ENCODE measurements at places on chromosomes 7 and 10.

DNA sequence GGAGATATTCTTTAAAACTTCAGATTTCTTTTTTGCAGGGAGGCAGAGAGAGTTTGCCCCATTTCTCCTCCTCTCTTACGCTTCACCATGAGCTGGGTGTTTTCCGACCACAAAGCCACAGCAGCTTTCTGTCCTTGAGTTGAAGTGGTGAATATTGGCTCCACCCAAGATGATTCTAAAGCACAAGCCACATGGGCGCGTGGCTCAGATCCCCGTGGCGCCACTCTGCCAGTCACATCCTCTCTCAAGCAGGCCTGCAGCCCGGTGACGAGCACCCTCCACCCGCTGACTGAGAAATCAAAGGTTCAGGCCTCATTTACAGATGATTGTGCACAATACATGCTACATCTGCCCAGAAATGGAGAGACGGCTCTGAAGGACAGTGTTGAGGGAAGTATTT lies 27.6 kb upstream of the RNF32 start:
- DNase-seq = peak; percentile 74

- no peak for DNase-seq
Observed at GRCh38 chr7:112567388-112567787, 86.6 kb downstream of the LSMEM1 start.

DNA sequence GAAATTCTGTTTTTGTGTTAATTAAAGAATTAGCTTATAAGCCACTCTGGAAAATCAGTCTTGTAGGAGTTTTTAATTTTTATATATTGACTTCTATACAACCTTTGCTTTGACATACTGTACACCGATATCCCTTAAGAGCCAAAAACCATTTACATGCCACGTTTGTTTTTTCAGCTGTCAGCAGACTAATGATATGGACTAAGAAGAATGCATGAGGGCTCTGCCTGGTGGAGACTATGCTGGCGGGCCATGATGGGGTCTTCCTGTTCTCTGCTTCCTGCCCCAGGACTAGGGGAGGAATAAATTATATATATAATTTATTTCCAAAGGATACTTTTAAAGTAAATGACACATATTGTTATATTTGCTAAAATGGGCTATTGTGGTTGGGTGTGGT lies 96.3 kb downstream of the CDK14 start:
- DNase-seq = no peak

DNA sequence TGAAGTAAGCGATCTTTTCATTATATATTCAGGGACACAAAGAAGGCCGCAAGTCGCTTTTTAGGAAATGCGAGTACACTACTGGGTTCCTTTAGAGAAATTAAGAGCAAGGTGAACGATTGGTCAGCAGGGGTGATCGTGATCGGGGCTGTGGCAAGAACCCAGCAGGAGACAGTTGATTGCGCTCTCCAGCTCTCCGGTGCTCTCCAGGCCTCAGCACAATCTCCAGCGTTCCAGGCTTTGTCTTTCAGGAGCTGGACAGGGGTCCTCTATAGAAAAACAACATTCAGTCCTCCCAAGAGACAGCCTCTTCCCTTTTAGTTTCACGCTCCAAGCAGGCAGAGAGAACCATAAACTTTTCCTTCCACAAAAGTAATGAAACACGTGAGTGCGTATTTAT lies 170.5 kb upstream of the KLF6 start:
- DNase-seq = no peak

- DNase-seq = no peak
Observed at GRCh38 chr10:4094751-4095150, 309.7 kb upstream of the KLF6 start.

DNA sequence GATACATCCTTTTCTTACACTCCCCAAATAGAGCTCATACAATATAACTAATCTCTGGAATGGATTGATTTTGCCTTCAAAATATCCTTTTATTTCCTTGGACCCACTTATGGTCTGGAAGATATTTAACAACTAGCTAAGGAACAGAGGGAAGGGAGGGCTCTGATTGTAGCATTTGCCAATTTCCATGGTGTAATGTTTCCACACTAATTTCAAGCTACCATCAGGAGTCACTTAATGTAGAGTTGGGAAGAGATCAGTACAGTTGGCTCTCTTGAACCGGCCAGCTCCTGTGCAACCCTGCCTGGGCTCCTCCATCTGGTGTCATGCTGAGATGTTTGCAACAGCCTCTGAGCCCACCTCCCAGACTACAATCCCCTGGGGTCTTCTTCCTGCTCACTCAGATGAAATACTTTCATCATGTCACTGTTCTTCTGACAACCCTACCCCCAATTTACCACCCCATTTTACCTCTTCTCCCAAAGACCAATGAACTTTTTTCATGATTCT lies 8.0 kb upstream of the IL6 start:
- no peak for DNase-seq

- DNase-seq = no peak
Observed at GRCh38 chr10:95069286-95069685, at the start of gene CYP2C8. Gene CYP2C8 (minus strand): TSS chr10:95069497. CDS start chr10:95069402, 95 bp downstream.

- peak; percentile 97 for DNase-seq
Observed at GRCh38 chr10:101060951-101061623, 702 bp upstream of the KAZALD1 start.

- DNase-seq = peak; percentile 43
Observed at GRCh38 chr10:3568392-3568791, 216.6 kb downstream of the KLF6 start.

GRCh38 chr7:151374139-151374538 lies 32.5 kb downstream of the NUB1 start:
- no peak for DNase-seq

DNA sequence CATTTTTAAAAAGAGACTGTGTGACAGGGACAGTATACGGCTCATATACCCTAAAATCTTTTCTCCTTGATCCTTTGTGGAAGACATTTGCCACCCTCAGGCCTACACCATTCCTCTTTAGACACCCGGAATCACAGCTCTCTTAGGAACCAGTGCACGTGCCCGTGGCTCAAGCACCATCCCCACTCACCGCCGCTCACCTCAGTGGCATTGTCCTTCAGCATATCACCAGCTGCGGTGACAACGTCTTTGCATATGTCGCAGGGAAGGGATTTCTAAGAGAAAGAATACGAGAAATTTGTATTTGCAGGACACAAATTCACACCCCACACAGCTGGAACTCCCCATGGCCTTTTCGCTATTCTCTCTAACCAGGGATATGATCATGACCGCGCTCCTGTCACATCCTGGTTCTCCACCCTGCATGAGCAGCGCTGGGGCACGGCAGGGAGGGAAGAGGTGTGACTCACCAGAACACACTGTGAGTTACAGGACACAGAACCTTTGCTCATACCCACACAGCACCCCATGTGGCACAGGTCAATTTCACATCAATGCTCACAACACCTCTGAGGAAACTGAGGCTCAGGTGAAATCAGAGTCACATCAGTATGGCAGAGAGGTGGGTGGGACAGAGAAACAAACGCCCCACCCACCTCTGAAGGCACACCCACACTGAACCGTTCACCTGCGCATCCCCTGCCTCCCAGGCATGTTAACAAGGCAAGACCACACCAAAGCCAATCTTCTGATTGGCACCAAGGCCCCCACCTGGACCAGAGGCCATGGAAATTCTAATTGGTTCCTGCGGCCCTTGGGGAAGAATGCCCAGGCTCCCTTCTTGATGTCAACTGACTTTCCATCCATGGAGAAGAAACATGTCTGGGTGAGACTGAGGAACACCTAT lies 19.2 kb downstream of the PSAP start:
- DNase-seq = no peak

DNA sequence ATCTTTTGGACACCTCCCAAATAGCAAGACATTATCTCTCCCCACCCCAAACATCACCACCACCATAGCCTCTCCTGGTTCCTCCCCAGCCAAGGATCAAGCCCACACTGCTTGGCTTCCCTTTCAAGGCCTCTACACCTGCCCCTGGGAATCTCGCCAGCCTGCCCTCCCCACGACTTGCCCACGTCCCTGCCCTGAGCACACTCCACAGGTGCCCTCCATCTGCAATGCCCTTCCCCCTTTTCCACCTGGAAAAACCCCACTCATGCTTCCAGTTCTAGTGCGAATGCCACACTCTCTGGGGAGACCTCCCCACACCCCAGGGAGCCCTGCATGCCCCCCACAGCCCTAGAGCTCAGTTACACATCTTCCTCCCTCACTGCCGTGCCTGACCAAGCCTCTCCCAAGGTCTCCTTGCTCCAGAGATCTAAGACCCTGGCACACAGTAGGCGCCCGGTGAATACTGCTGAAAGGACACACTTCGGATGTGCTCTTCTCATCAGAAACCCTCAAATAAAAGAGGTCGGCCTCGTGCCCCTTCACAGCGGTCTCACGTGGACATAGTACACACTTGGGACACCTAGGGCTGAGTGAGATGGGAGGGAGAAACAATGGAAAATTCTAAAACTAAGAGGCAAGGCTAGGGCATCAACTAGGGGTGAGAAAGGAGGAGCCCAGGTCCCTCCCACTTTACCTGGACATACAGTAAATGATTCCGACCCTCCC lies 91.4 kb downstream of the DLG5 start:
- DNase-seq = peak; percentile 25

- DNase-seq = no peak
Observed at GRCh38 chr7:26685606-26686005, 178.8 kb downstream of the SKAP2 start.

GRCh38 chr10:14891151-14891550 lies 12.5 kb downstream of the SUV39H2 start:
- no peak for DNase-seq

DNA sequence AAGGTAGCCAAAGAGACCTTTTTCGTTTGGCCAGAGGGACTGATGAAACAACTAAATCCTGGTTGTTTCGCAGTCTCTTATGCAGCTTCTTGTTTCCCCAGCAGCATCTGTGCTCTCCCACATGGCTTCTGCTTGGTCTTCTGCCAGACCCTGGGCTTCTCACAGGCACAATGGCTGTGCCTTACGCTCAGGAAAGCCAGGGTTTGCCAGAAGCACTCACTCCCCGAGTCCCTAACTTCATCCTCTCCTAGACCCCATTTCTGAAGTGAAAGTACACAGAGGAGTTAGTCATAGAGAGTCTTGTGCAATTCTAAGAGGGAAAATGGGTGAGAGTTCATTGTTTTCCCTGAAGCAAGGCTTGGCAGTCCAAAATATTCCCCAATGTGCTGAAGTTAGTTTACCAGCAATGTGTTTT lies 121.7 kb downstream of the EVX1 start:
- DNase-seq = no peak

GRCh38 chr10:79286318-79286951 lies 60.8 kb upstream of the PPIF start:
- DNase-seq = peak; percentile 97

GRCh38 chr7:43933902-43934560 lies 7.8 kb downstream of the UBE2D4 start:
- DNase-seq = no peak

DNA sequence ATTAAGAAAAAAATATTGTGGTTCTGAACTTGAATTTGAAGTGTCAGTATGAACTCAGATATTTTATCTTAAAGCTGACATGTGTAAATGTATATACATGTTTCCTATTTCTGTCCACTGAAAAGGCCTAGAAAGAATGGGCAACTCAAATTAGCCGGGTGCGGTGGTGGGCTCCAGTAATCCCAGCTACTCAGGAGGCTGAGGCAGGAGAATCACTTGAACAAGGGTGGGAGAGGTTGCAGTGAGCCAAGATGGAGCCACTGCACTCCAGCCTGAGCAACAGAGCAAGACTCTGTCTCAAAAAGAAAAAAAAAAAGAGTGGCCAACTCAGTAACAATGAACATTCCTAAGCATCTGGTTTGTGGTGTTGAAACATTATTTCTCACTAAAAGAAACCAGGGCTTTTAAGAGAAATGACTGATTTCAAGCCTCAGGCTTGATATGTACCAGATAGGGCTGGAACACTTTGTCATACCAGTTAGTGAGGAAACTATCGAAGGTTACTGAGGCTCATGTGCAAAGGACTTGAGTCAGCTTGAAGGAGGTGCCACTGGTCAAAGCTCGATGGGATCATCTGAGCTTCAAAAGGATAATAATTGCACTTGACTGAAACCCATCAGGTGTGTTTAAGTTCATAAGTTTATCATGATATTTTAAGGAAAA lies 40.5 kb downstream of the AOAH start:
- DNase-seq = no peak

GRCh38 chr10:101464599-101464998 lies 110.6 kb downstream of the BTRC start:
- peak; percentile 24 for DNase-seq

DNA sequence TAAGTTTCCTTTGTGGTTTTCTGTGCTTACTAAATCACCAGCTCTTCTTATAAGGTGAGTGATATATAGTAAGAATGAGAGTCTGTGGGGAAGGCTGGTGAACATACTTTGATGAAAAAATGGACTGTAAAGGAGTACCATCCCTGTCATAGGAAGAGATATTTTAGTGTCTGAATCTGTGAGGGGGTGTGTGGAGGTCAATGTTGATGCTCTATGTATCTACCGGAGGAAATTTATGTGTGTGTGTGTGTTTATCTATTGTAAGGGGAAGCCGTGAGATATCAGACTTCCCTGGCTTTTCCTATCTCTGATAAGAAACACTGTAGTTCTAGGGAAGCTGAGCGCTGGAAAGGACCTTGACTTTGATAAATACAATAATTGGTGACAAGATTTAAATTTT lies 179.0 kb downstream of the PCDH15 start:
- DNase-seq = peak; percentile 1

DNA sequence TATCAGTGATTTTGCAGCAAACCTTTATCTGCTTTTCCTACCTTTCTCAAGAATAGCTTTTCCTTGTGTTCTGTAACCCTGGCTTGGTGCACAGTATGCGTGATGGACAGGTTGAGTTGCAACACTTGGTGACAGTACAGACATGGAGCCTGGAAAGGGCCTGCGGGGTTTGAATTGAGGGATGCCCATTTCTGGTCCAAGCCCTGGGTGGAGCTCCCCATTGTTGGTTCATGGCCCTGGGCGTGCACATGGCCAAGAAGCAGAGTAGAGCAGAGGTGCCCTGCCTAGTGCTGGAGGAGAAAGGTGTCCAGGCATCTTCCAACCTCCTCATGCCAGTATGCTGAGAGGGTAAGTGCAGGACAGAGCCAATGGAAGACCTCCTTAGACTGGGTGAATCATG lies 106.6 kb upstream of the MKLN1 start:
- DNase-seq = no peak

DNA sequence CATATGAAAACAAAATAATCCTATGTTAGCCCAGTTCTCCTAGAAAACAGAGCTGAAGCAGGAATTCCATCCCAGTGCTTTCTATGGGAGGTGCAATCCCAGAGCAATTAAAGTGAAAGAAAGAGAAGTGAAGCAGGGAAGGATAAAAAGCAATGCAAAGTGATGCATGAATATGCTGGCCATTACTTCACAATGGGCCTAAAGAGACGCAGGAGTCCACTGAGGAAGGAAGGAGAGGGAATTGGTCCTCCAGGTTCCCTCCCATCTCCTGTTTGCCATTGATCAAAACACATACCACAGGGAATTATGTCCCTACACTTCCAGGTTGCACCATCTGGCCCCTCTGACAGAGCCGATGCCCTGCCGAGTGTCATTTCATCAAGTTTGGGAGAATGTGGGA lies 392.2 kb upstream of the NFE2L3 start:
- DNase-seq = no peak

- peak; percentile 71 for DNase-seq
Observed at GRCh38 chr7:142711746-142712616, 37.3 kb upstream of the PRSS1 start.

DNA sequence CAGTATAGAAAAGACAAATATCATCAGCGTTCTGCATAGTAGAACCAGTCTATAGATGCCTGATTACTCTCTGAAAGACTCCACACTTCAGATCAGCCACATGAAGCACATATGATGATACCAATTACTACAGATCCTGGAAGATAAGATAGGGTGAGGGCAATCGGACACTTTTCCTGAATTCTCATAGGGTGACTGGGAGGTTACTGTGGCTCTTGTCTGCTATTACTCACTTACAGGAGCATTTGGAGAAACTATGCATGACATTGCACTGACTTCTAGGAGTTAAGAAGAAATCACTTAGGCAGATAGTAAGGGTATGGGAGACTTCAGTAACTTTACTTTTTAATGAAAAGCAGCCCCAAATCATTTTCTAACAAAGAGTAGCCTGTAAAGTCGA lies 1140.9 kb downstream of the XPNPEP1 start:
- DNase-seq = no peak

All from hematopoietic multipotent progenitor cell treated with erythropoietin and hydrocortisone succinate and interleukin-3 and kit ligand, for 4 days (in vitro differentiated cells).